DMS153 (cell line): ENCODE measurements at places on chromosomes 11 and 22.

DNA sequence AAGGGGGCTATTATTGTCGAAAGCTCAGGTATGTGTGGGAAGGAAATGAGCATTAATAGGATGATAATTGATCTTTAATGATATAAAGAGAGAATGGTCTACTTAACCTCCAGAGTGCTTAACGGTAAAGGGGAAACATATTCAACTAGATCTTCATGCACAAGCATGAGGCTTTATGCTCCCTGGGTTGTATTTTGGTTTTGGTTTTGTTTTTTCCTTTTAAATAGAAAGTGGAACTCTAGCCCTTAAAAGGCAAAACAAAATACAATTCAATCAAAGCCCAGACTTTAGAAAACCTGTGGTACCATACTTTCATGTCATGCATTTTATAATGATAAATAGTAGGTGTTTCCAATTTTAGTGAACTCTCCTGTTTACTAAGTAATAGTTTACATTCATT is 622.7 kb downstream of the METTL15 start:
- no peak for DNase-seq

GRCh38 chr11:46414466-46414796 is 22.9 kb upstream of the CHRM4 start:
- DNase-seq, result peak; percentile 71

- DNase-seq, result no peak
Observed at GRCh38 chr22:44097263-44098020, 73.3 kb downstream of the PARVB start.

GRCh38 chr11:1343391-1344055 is 34.1 kb upstream of the TOLLIP start:
- DNase-seq, result no peak

GRCh38 chr11:118073554-118073953 is 3.3 kb upstream of the TMPRSS4 start:
- no peak for DNase-seq

DNA sequence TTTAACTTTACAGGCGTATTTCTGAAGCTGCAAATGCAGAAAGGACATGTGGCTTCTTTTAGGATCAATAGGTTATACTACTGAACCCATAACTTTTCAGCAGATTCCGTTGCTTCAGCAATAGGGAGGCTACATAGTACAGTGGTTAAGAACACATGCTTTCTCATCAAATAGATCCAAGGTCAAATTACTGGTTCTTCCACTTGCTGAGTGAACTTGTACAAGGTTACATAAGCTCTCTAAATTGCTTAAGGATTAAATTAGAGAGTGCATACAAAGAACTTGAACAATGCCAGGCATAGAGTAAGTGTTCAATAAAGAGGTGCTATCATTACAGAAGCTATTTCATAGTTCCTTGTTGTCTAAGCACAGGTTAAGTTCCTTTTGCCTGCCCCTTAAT is 129.6 kb downstream of the BARX2 start:
- no peak for DNase-seq

- DNase-seq, result no peak
Observed at GRCh38 chr11:64472593-64473455, 113.9 kb downstream of the RPS6KA4 start.

GRCh38 chr22:32699686-32700085 is 101.8 kb upstream of the TIMP3 start:
- no peak for DNase-seq
